ENCODE measurements at places on chromosomes 3 and 15. TPM values are rescaled to one million over a fixed set of nuclear protein-coding genes. Genes with fewer than 3 reads are reported as not detected.

The SLC25A26 gene
- total RNA-seq: 22.6 TPM

The ANKRD34C gene
- not detected for total RNA-seq

The TAMM41 gene
- 9.7 TPM for total RNA-seq

The WNT7A gene
- total RNA-seq: not detected

DNA sequence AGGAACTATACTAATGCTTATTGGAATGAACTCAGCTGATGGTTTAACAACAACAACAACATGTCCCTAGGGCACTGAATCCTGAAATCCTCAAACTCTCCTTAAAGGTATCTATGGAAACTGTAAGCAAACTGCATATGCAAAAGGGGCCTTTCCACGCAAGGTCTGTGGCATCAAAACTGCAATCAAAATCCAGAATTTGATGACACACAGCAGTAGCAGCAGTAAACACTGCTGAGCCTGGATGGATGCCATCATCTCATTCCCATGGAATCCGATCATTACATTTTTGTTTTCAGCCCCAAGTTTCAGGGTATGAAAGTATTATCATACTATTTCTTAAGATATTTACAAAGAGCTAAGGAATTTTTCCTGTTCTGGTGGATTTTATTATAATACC is 399.7 kb downstream of the VPS13C start:
- DNase-seq: no peak

GRCh38 chr3:51929420-51930003 is 12.2 kb downstream of the RRP9 start:
- DNase-seq: no peak

- DNase-seq: no peak
Observed at GRCh38 chr3:152827313-152827712, 7.6 kb upstream of the P2RY1 start.

- DNase-seq: peak; percentile 68
Observed at GRCh38 chr15:39920510-39921273, 626 bp upstream of the GPR176 start.

DNA sequence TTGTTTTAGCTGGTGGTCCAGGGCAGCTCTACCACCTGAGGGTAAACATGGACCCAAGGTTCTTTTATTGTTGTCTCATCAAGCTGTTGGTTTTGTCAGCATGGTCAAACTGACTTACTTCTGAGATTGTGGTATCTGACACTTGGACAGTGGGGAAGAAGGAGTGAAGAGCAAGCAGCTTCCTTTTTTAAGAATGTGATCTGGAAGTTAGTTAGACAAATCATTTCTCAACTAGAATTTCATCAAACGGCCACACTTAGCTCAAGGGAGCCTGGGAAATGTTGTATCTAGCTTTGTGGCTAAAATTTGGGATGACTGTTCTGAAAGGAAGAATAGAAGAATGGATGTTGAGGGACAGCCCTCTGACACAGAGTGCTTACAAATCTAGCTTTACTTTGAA is 215.2 kb downstream of the ZNF621 start:
- DNase-seq: no peak

- no peak for DNase-seq
Observed at GRCh38 chr3:193773266-193774220, 180.5 kb downstream of the OPA1 start.

DNA sequence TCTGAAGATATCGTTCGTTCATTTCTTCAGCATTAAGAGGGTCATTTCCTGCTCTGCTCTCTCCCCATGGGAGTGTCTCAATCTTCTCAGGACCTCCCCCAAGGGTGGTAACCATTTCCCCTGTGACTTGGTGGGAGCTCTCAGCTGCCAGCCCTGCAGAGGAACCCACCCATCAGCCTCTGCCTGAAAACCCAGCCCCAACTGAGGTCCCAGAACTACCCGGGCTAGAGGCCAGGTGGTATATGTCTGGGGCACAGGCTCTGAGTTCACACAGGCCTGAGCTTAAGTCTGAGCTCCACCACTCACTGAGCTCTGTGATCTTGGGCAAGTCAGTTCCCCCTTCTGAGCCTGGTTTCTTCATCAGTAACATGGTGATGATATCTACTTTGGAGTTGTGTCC is 10.0 kb upstream of the ATP2B2 start:
- DNase-seq: no peak

DNA sequence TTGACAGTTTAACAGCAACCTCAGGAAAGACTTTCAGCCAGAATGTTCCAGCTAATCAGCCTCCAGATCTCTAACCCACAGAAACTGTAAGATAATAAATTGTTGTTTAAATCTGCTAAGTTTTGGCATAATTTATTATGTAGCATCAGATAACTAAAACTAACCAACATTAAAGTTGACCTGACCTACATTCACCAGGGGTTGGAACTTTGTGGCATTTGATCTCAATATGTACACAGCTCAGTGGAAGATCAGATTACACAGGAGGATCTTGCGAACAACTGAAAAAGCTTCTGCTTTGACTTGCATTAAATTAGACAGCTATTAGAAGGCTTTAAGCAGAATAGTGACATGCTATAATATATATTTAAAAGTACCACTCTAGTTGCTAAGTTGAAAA is 91.4 kb upstream of the POU1F1 start:
- DNase-seq: no peak

GRCh38 chr15:48785195-48785594 is 25.7 kb downstream of the CEP152 start:
- DNase-seq: no peak

GRCh38 chr3:99902091-99902490 is 84.4 kb downstream of the CMSS1 start:
- no peak for DNase-seq

GRCh38 chr15:26950001-26950400 is 21.0 kb upstream of the GABRG3 start:
- no peak for DNase-seq

All from omental fat pad (tissue), 4 donors.